ENCODE measurements at places on chromosomes 3 and 15. TPM values are rescaled to one million over a fixed set of nuclear protein-coding genes. Genes with fewer than 3 reads are reported as not detected.

DNA sequence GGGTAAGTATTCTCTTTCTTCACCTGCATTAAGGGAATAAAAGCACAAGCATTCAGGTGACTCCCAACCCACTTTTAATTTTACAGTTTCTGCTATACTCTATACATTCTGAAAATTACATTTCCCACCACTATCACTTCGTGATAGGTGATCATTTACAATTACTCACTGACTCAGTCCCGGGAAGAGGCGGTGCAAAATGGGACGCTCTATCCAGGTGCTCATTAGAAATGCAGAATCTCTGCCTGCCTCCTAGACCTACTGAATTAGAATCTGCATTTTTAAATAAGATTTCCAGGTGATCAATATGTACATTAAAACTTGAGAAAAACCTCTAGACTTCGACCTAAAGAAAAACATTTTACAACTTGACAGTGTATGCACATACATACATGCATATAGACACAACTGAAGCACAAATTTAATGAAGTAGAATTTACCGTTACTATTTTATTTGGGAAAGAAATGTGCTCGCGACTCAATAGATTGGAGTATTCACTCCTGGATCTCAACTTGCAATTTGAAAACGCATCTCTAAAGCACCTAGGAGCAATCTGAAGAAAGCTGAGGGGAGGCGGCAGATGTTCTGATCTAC is 598 bp upstream of the TGFBR2 start:
- no peak for DNase-seq
- no peaks in the 10 kb centered on the region for H3K4me1 ChIP-seq
- H3K4me3 ChIP-seq, result peak overlapping the region; percentile 100
- peak overlapping the region; percentile 99 for H3K27ac ChIP-seq
- no peaks in the 10 kb centered on the region for H3K36me3 ChIP-seq
- no peaks in the 10 kb centered on the region for H3K27me3 ChIP-seq

DNA sequence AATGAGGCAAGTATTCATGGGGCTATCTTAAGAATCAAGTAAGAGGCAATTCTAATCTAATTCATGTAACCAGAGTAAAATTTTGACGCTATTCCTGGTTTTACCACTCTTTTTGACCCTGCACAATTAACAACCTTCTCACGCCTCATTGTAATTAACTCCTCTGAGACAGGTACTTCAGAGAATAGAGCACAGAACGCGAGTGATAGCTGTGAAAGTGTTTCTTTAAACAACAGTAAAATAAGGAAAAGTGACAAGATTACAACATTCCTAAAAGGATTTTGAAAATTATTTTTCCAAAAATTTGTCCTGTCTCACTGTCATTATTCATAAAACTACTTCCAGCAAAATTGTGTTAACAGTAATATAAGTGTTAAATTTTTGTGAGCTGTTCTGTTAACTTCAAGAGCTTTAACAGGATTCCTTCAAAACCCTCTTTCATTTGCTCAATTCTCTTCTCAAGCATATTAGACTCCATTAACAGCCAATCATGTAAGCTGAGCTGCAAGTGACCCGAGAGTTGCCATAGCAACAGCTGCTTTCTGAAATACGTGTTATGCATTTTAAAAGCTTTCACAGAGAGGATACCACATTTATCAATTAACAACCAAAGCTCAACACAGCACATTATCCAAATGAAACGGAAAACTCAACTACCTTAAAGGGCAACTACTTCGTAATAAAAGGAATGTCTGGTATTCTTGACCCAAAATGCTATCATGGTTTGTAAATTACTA is 93.1 kb downstream of the STAG1 start:
- H3K36me3 ChIP-seq, result no peaks in the 10 kb centered on the region
- H3K4me1 ChIP-seq, result peaks cover 1% of the 10 kb centered on the region
- H3K4me3 ChIP-seq, result no peak overlapping the region
- H3K27me3 ChIP-seq, result no peaks in the 10 kb centered on the region
- no peak for DNase-seq
- H3K27ac ChIP-seq, result no peak overlapping the region

DNA sequence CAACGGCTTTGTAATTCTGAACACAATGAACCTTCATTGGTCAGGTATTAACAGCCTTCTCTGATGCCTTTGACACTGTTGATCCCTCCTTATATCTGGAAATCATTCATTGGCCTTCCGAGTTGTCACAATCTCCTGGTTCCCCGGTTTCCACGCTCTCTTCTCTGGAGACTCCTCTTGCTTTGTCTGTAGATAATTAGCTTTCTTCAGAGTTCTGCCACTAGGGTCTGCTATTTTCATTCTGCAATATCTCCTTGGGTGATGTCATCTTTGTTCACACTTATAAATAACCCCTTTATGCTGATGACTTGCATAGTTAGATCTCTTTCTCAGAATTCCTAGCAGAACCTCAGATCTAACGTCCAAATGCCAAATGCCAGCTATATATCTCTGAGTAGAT is 583.8 kb upstream of the ZNF717 start:
- H3K4me1 ChIP-seq, result no peaks in the 10 kb centered on the region
- DNase-seq, result no peak
- H3K27ac ChIP-seq, result no peak overlapping the region
- H3K36me3 ChIP-seq, result no peaks in the 10 kb centered on the region
- H3K27me3 ChIP-seq, result no peaks in the 10 kb centered on the region

DNA sequence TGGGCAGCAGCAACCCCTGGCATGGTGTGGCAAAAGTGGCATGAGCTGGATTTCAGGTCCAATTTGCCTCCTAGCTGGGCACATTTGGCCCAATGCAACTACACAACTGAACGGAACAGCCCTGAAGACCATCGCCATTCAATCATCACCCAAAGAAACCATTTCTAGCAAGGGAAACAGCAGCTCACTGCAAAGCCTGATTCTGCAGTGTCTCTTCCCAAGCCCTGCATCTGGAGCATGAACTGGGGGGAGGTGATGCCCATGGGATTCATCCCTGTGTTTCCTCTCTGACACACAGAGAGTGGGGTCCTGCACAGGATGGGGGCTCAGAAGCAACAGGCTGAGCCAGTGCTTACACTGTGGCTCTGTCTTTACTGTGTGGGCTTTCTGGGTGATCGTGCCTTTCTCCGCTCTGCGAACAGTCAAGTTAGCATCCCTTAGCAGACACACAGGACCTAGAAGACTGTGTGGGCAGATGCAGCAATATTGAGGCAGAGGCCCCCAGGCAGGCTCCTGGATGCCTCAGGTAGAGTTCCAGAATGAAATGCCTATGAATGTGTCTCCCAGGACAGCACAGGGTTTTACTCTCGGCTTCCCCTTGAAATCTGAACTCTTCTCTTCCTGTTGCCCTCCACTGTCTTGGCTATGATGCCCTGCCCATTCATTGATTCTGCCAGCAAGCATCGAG is 91.1 kb upstream of the ALDH1A3 start:
- no peaks in the 10 kb centered on the region for H3K27me3 ChIP-seq
- no peak overlapping the region for H3K27ac ChIP-seq
- no peak for DNase-seq

DNA sequence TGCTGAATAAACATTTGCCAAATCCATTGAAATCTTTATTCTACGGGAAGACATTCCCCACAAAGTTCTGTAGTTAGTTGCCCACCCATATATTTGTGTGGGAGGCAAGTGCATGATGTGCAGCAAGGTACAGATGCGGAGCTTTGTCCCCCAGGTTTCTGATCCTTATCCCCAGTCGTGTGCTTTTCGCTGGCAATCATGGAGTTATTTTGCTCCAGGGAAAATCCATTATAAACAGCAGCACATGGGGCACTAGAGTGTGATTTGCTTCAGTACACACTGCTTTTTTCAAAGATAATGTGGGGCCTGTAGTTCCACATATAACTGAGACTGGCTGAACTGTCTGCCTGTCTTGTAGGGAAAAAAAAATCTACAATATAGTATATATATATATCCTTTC is 132.1 kb downstream of the FEZF2 start:
- DNase-seq, result no peak
- no peaks in the 10 kb centered on the region for H3K27me3 ChIP-seq
- no peaks in the 10 kb centered on the region for H3K36me3 ChIP-seq
- no peaks in the 10 kb centered on the region for H3K4me1 ChIP-seq
- H3K27ac ChIP-seq, result no peak overlapping the region

GRCh38 chr3:68874551-68875348 is 57.6 kb downstream of the TAFA4 start:
- no peak overlapping the region for H3K4me3 ChIP-seq
- no peak overlapping the region for H3K27ac ChIP-seq
- DNase-seq, result no peak
- H3K4me1 ChIP-seq, result no peaks in the 10 kb centered on the region

Gene SERINC4
- total RNA-seq, result not detected

Gene SNTN
- not detected for total RNA-seq

Gene SLC2A2
- total RNA-seq, result not detected

Gene P3H2
- 26.6 TPM for total RNA-seq

Gene TTLL13
- not detected for total RNA-seq
